ENCODE measurements at places on chromosomes 3 and 15.

GRCh38 chr3:157166115-157166514, 6.2 kb upstream of the CCNL1 start:
- no peak for DNase-seq

DNA sequence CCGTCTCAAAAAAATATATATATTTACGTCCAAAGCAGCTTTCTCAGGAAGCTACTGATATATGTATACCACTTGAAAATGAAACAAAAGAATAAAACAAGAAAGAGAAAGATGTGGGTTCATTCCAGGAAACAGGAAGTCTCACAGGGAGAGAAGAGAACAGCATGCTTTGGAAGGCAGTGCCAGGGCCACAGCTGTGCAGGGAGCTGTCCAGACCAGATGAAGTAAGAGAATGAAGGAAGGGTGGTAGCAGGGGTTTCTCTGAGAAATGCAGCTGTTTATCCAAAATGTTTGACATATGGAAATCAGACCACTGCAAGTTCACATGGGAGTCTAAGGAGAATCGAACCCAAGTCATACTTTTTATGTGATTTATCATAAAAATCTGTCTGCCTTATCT, 8.9 kb upstream of the GPR27 start:
- DNase-seq: no peak

GRCh38 chr3:149768704-149769103, 16.4 kb upstream of the COMMD2 start:
- no peak for DNase-seq

GRCh38 chr15:101522621-101523559, 33.4 kb upstream of the PCSK6 start:
- no peak for DNase-seq

DNA sequence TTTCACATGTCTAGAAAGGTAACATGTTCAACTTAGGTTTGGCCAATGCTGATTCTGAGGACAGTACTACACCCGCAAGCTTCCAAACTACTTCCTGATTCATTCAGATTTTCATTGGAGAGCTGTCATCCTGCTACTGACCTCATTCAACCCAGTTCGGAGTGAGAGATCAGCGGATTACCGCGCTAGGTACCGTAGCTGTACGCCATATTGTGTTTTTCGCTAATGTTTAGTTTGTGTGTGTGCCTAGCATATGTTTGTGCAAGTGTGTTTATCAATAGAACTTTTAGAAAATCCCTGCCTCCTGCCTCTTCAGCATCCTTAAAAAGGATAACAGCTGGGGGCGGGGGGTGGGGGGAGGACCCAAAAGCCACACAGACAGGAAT, 1.1 kb downstream of the ZBTB20 start:
- peak; percentile 14 for DNase-seq
